ENCODE measurements at places on chromosomes 3 and 15.
A peak's percentile ranks its signal among the peaks of the same experiment; 100 is the strongest.

- no peak for DNase-seq
Measured at GRCh38 chr3:112092496-112093179, 6.4 kb downstream of the C3orf52 start.

- DNase-seq: no peak
Measured at GRCh38 chr15:82051664-82052063, 5.8 kb upstream of the MEX3B start.

DNA sequence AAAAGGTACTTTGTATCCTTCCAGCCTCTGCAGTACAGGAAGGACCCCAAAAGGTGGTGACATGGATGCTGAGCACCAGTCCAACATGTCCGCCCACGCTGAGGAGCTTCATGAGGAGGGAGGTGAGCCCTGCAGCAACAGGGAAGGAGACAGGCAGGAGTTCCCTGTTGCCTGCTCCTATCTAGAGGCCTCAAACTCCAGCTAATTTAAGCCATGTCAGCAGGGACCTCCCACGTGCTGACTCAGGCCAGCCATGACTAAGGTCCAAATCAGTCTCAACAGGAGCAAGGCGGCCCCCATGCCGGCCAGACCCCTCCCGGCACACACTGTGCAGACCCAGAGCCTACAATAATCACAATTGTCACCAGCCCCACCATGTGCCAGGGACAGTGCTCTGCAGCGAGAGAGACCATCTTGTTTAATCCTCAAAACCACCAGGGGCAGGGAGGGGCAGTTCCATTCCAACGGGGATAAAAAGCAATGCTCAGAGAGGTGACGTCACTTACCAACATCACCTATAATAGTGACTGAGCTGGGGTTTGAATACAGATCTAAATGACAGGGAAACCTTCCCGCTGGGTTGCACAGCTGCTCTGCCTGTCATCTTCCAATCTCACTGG, 54.5 kb upstream of the GATA2 start:
- DNase-seq: no peak

DNA sequence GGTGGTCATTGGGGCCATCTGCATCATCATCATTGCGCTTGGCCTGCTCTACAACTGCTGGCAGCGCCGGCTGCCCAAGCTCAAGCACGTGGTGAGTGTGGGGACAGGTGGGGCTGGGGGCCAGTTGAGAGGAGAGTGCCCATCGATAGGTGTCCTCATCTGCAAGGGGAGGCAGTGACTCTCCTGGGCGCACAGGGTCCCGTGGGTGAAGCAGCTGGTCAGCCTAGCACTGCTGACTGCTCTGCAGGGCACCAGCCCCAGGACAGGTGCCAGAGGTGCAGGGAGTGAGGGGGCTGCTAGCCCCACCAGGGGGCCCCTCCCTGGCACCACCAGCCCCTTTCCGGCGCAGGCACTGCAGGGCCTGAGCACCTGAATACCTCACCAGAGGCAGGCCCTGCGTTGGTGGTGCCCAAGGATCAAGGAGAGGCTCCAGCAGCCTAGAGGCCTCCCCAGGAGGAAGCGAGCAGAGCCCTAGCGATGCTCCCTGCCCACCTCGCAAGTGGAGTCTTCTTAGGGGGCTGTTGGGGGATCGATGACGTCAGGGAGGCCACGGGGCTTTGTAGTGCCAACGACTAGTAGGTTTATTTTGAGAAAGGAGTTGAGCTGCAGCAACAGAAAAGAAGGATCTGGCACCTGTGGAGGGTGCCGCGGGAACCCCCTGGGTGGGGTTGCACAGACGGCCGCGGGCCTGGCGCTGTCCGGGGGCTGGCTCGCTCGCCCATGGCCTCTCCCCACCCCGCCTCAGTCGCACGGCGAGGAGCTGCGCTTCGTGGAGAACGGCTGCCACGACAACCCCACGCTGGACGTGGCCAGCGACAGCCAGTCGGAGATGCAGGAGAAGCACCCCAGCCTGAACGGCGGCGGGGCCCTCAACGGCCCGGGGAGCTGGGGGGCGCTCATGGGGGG, 976 bp upstream of the ABTB1 start:
- peak; percentile 22 for DNase-seq

GRCh38 chr3:44065311-44066094, 176.2 kb upstream of the TOPAZ1 start:
- no peak for DNase-seq
